ENCODE measurements at places on chromosomes 5 and 9.

GRCh38 chr5:115402822-115403577 is 106.5 kb upstream of the CCDC112 start:
- DNase-seq: no peak

DNA sequence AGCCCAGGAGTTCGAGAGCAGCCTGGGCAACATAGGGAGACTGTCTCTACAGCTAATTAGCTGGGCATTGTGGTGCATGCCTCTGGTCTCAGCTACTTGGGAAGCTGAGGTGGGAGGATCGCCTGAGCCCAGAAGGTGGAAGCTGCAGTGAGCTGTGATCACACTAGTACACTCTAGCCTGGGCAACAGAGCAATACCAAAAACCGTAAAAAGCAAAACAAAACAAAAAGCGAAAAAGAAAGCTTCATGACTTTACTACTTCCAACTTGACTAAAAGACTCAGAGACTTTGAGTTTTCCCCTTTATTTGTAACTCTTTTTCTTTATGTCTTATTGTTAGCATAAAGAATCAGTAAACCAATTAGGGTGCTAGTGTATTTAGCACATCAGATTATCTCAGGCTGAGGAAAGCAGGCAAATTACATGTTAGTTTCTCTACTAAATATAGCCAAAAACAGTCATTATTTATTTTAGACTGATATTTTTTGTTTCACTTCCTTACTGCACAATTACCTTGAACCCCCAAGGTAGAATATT is 5.4 kb downstream of the RAD17 start:
- DNase-seq: no peak

GRCh38 chr9:89309166-89309565 is 1.8 kb upstream of the CKS2 start:
- no peak for DNase-seq

- DNase-seq: no peak
These were observed 294.8 kb downstream of the PRELID2 start for GRCh38 chr5:145540375-145540774.

- no peak for DNase-seq
These were observed 5.6 kb downstream of the P4HA2 start for GRCh38 chr5:132221781-132222648.

- DNase-seq: no peak
These were observed 43.1 kb downstream of the ELL2 start for GRCh38 chr5:95918421-95919006.

- no peak for DNase-seq
These were observed 115.0 kb upstream of the TBC1D2 start for GRCh38 chr9:98370300-98370975.

DNA sequence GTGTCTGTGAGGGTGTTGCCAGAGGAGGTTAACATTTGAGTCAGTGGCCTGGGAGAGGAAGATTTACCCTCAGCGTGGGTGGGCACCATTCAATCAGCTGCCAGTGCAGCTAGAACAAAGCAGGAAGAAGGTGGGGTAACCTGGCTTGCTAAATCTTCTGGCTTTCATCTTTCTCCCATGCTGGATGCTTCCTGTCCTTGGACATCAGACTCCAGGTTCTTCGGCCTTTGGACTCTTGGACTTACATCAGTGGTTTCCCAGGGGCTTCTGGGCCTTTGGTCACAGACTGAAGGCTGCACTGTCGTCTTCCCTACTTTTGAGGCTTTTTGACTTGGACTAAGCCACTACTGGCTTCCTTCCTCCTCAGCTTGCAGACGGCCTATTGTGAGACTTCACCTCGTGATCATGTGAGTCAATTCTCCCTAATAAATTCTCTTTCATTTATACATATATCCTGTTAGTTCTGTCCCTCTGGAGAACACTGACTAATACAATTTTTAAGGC is 38.1 kb downstream of the PBX3 start:
- no peak for DNase-seq

DNA sequence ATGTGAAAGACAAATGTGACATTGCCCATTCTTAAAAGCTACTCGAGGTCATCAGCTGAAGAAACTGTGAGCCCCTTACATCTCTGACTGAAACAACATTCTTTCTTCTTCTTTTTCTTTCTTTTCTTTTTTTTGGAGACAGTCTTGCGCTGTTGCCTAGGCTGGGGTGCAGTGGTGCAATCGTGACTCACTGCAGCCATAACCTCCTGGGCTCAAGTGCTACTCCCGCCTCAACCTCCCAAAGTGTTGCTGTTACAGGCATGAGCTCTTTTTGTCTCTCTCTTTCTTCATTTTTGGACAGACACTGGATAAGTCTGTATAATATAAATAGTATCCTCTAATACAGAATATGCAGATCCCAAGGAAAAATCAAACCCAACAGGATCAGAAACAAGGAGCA is 263.7 kb upstream of the KLF9 start:
- no peak for DNase-seq

DNA sequence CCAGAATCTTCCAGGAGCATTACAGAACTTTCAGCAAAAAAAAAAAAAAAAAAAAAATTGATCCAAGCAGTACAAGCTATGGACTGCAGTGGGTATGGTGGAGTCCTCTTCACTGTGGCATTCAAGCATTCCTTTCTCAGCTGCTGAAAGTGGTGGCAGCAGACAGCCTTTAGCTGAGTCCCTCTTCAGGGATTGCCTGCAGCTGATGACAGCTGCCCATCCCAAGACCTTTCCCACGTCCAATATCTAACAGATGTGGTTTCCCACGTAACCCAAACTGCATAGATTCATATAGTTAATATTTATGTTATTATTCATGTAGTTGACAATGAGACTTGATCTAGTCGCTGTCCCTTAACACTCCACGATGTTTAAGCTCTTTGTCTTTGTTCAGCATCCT is 475.9 kb downstream of the TLE1 start:
- DNase-seq: no peak

GRCh38 chr9:135355521-135356011 is 124.0 kb upstream of the PPP1R26 start:
- no peak for DNase-seq

GRCh38 chr5:132953710-132954109 is 9.7 kb downstream of the AFF4 start:
- DNase-seq: no peak

GRCh38 chr9:16986556-16986955 is 116.1 kb upstream of the BNC2 start:
- no peak for DNase-seq

DNA sequence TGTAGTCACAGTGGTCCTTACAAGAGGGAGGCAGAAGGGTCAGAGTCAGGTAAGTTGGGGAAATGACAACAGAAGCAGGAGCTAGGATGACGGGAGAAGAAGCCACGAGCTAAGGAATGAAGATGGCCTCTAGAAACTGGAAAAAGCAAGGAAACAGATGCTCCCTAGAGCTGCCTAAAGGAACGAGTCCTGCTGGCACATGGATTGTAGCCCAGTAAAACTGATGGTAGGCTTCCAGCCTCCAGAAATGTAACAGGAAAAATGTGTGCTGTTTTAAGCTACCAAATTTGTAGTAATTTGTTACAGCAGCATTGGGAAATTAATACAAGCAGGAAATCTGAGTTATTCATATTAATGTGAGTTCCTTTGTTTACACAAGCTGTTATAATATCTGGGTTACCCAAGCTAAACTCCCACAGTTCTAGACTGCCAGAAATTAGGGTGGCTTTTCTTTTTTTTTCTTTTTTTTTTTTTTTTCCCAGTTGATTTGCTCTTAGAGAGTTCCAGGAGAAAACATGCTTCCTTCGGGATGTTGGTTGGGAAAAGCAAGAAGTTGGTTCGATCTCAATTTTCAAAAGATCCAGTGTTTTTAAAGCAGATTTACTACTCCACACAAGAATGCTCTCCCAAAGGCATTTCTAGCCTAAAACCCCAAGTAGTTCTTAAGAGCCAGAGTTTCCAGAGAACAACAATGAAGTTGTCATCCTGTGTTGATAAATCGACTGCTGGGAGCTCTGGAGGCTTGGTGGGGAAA is 400.0 kb upstream of the SLC24A2 start:
- DNase-seq: no peak

- no peak for DNase-seq
These were observed 104.8 kb downstream of the STARD4 start for GRCh38 chr5:111407562-111407961.
